ENCODE measurements at places on chromosomes 12 and 14.

DNA sequence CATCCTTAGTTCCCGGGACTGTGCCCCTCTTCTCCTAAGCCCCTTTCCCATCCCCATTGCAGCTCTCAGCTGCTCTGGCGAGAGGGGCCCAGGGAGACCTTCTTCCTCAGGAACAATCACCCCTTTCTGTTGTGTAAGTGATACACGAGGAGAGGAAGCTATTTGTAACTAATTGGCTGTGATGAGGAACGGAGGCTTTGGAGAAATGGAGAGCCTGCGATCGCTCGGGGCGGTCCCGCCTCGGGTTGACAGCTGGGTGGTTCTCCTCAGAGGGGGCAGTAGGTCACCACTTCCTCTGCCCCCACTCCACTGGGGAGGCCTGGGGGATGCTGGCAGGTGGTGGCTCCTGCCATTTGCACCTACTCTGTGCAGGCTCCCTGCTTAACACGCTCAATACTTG, 6.6 kb upstream of the PGF start:
- no peak for DNase-seq

GRCh38 chr14:27387463-27387862, 789.6 kb upstream of the NOVA1 start:
- DNase-seq: no peak

- DNase-seq: no peak
Observed at GRCh38 chr12:13702381-13702780, 279.0 kb downstream of the GRIN2B start.

GRCh38 chr12:50112456-50113218, 601 bp downstream of the COX14 start:
- no peak for DNase-seq

DNA sequence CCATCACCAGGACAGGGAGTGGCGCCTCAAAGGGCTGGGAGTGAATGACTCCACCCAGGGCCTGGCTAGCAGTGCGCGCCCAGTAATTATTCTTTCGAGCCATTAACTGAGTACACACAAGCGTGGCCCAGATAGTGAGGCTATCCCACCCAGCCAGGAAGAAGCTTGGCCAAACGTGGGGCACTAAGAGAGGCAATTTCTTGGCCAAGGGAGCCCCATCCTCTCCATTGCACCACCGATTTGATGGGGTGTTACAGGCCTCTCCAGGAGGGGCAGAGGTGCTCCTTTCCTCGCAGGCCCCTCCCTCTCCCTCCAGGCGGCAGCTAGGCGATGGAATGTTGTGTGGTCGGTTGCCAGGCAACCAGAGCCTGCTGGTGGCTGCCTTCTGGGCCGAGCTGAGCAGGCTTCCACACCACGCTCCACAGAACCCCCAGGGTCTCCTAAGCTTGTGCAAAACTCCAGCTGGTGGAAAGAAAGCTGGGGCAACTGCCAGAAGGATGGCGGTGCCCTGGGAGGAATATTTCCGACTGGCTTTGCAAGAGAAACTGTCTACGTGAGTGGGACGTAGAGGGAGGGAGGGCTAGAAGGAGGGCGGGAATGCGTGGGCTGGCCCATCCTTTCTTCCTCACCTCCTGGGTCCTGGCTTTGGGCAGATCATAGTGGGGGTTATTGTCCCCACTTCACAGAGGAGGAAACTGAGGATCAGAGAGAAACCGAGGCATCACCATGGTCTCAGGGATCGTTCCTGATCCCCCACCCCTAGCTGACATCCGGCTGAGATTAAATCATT, at the start of gene CFAP73:
Gene CFAP73, plus strand, starts transcription at position 364 of the 790 bp plus-strand sequence. Its CDS starts 134 bp downstream, at position 498.
- no peak for DNase-seq

GRCh38 chr12:28051516-28052354, 79.2 kb upstream of the PTHLH start:
- DNase-seq: no peak

DNA sequence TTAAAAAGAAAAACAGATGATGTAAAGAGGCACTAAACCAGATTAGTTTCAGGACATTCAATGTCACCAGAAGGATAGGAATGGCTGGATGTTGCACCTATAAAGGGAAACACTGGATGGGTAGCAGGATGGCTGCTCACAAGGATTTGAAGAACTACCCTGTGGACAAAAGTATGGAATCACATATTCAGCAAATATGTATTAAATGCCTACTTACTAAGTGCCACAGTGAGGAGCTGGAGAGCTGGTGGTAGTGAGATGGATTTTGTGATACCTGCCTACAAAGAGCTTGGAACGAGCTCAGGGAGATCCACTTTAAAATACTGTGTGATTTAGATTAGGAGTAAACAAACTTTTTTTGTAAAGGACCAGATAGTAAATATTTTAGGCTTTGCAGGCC, 316.2 kb downstream of the PAWR start:
- no peak for DNase-seq

DNA sequence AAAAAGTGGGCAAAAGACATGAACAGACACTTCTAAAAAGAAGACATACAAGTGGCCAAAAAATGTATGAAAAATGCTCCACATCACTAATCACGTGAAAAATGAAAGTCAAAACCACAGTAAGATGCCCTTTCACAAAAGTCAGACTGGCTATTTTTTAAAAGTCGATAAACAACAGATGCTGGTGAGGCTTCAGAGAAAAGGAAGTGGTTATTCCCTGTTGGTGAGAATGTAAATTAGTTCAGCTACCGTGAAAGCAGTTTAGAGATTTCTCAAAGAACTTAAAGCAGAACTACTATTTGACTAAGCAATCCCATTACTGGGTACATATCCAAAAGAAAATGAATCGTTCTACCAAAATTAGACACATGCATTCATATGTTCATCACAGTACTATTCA, 237.0 kb downstream of the KIF21A start:
- DNase-seq: no peak

GRCh38 chr12:92302041-92302829, 156.6 kb upstream of the BTG1 start:
- no peak for DNase-seq

DNA sequence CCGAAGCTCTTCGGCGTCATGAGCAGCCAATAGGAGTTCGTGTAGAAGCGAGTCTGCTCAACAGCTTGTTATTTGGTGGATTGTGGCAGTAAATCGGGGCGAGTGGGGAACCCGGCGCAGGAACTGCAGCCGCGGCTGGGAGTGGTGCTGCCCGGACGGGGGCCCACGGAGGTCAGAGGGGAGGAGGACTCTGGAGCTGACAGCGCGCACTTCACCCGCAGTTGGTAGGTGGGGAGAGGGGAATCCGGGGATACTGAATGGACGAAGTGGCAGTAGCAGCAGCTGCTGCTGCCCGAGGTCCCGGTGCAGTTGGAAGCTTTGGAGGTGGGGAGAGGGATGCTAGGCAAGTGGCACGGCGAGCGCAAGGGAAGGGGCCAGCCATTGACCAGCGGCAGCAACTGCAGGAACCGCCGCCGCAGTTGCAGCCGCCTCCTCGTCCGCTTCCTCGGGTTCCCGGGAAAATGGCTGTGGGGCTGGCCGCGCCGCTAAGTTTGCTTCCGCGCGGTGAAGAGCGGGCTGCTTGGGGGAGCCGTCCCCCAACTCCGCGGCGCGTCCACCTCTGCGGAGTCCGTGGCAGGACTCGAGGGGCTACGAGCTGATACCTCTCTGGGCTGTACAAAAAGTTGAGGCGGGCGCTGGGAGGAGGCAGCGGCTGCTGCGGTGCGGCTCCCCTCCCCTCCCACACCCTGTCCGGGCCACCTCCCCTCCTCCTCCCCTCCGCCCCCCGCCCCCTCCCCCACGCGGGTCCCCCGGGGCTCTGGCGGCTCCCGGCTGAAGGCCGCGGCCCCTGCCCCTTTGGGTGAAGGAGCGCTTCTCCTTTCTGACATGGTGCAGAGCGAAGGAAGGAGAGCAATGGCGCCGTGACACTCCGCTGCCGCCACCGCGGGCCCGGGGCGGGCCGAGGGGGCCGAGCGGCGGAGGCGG, at the start of gene ARID4A:
Gene ARID4A, plus strand, starts transcription at position 79 of the 924 bp plus-strand sequence. CDS start 1,300 bp downstream, outside the sequence.
- peak; percentile 61 for DNase-seq

DNA sequence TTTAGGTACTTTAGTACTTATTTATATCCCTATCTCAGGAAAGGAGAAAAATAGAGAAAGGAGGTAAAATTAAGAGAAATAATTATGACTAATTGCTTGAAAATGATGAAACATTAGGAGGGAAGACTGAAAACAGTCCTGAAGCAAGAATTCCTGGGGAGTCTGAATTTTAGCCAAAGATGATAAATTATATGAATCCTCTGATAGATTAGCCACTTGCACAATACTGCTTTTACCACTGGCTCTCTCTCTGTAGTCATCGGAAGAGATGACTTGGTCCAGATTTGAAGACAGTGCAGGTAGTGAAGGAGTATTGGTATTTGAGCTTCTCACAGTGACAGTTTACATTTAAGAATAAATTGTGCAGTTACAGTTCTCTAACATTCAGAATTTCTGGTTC, 83.8 kb upstream of the CLEC14A start:
- DNase-seq: no peak

GRCh38 chr14:93970585-93970964, 5.8 kb downstream of the ASB2 start:
- DNase-seq: peak; percentile 57

- DNase-seq: no peak
Observed at GRCh38 chr14:52363041-52363704, 49.1 kb downstream of the PTGER2 start.

DNA sequence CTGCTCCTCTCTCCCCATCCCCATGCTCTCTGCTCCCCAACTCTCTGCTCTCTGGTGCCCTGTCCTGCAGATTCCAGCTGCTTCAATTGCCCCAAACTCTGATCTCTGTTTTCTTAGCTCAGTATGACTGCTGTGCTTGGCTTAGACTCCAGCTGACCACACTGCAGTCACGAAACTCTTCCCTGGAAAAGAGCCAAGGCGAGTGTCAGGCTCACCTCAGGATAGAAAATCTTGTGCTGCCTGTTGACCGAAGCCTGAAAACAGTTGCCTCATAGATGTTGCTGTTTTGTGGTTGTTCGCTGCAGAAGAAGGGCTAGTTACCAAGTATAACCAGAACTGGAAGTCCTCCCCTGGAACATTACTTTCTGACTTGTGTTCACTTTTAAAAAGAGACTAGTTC, 6.7 kb upstream of the STON2 start:
- no peak for DNase-seq

DNA sequence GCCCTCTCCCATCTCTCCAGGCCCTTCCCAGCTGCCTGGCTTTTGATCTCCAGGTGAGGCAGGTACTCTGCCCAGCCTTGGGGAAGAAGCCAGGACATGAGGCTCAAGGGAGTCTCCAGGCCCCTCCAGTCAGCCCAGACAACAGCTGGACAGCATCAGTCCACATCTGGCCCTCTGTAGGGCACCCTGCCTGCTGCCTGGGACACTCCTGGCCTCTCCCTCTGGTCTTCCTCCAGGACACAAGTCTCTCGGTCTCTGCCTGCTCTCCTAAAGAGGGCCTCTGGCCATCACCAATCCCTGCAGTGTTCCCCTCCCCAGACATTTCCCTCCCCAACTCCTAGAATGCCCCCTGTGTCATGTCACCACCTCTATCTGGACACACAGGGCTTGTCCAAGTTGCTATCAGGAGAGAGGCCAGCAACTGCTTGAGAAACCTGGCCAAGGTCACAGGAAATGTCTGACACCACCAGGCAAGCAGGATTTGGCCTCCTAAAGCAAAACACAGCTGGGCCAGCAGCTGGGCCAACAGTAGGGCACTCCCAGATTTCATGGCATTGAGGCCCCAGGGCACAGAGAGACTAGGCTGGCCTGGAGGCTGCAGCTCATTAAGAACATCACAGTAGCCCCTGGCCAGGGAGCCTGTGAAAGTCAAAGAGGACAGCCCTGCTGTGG, 29.0 kb downstream of the LTBP2 start:
- DNase-seq: no peak

- no peak for DNase-seq
Observed at GRCh38 chr14:39109893-39110715, 4.0 kb upstream of the GEMIN2 start.

DNA sequence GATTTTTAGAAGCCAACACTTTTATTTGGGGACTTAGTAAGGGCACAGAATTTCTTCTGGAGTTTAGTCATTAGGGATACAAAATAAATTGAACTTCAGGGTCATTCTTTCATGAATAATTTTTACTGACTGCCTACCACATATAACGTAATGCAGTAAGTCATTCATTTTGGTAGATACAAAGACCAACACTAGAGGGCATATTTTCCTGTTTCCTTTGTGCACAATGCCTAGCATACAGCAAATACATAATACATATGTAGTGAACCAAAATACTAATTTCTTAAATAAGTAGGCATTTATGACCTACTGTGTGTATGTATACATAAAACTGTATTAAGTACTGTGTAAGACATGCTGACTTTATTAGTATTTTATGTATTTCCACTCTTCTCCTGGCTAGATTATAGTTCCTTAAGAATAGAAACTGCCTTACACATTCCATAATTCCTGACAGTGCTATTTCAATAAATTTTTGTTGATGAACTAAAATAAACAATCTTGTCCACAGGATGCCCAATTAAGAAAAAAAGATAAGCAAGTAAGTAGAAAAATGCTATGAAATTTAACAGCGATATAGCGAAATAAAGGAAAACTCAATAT, 47.9 kb downstream of the PPP1R12A start:
- no peak for DNase-seq

GRCh38 chr14:37140176-37140575, 32.2 kb downstream of the SLC25A21 start:
- no peak for DNase-seq

GRCh38 chr12:47088021-47088944, 8.5 kb upstream of the AMIGO2 start:
- no peak for DNase-seq

GRCh38 chr14:26404927-26405326, 192.9 kb downstream of the NOVA1 start:
- DNase-seq: no peak

DNA sequence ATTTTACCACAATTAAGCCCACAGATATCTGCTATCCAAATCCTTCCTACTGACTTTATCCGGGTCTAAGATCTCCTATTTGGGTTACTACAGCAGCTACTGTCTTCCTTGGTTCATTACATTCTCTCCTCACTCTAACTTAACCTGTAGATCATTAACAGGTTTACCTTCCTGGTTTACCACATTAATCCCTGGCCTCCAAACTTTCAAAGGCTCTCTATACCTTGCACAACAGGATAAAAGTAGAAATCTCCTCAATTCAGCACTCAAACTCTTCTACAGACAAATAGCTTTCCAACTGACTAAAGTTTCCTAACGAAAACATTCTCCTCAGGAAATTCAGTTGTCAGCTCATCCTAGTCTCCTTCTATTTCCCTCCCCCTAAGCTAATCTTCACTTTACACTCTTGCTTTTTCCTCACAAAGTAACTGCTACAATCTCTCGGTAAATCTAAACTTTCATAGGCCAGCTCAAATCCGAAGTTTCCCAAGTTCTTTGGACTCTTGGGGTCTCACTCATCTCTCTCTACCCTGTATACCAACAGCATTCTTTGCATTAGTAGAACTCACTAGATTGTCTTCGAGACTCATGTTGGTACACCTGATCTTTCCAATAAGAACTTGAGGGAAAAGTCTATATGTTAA, 2.7 kb downstream of the BTBD7 start:
- no peak for DNase-seq

- no peak for DNase-seq
Observed at GRCh38 chr12:39872425-39872824, 233.5 kb downstream of the SLC2A13 start.

GRCh38 chr12:7695566-7696197, at the start of gene GDF3:
Gene GDF3 (minus strand): TSS chr12:7695775. CDS start chr12:7695728, 47 bp downstream.
- no peak for DNase-seq
